ENCODE measurements at places on chromosomes 6 and 20. TPM values are rescaled to one million over a fixed set of nuclear protein-coding genes. Genes with fewer than 3 reads are reported as not detected.

DNA sequence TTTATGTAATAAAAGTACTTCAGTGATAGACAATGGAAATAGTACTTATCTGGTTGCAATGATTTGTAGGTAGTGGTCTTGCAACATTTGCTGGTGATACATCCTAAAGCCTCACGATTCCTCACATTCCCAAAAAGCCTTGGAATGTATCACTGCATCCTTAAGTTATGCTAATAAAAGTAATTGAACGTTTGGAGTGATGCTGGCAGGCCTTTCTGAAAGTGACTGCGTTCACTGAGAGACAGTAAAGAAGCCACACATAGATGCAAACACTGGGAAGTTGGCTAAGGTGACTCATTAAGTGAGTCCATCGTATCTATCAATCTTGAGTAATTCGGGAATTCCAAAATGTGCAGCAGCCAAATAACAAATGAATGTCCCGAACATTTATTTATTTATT is 444.1 kb upstream of the SOX4 start:
- no peak for DNase-seq

GRCh38 chr6:129893640-129894039 is 32.5 kb upstream of the TMEM244 start:
- DNase-seq: no peak

DNA sequence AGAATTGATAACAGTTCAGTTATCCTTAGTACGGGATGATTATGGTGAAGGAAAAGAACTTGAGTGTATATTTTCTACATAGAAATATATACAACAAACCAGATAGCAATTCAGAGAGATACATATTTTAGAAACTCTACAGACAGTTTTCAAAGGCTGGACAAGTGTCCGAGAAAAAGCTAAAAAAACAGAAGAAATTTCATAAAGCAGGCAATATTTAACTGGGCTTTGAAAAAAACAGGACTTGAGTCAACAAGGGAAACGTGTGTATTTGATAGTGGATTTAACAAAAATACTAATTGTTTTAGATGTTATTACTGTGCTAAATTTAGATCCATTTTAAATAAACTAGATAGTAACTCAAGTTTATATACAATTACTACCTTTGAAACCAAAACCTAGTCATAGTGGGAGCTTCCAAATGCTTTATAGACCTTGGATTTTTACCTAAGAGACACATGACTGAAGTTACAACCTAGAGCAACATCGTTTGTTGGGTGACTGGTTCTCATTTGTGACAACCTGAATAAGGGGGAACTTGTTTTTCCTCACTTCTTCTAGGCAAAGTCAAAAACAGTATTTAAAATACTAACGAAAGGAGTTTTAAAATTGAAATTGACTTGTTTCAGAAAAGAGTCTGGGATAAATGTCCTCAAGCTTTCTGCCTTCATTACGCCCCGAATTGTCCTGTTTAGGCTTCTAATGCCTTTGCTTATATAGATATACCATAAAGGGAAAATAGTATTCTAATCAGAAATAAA is 116.7 kb upstream of the PRSS16 start:
- no peak for DNase-seq

- DNase-seq: no peak
Observed at GRCh38 chr6:81621816-81622395, 130.6 kb downstream of the TENT5A start.

The DNMT3B gene
- total RNA-seq: 0.40 TPM
